ENCODE measurements at places on chromosomes 7 and 10. TPM values are rescaled to one million over a fixed set of nuclear protein-coding genes. Genes with fewer than 3 reads are reported as not detected.

Gene IFIT1B
- total RNA-seq, result not detected

Gene CALCR
- total RNA-seq, result not detected

Gene MEOX2
- total RNA-seq, result not detected

Gene ITPRID1
- total RNA-seq, result not detected

Gene EPDR1
- 2.7 TPM for total RNA-seq

Gene FBXO24
- total RNA-seq, result 2.1 TPM

Gene ARHGEF5
- total RNA-seq, result 14.8 TPM

Gene FAM180A
- not detected for total RNA-seq

Gene PNLIPRP3
- total RNA-seq, result not detected

DNA sequence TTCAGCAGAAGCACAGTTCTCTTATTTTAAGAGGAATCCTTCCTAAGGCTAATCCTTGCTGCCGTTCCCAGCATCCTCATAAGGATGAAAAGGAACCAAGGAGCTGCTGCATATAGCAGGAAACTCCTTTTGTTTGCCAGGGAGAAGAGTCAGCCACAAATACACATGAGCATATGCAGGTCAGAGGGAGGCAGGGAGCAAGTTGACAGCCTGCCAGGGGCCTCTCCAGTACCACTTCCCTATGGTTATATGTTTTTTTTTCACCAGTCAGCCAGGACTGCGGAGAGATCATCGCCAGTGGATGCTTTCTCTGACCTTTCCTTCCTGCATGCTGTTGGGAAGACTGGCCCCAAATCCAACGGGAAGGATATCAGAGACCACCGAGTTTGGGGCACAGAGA lies 39.8 kb downstream of the SLC35B4 start:
- no peak for DNase-seq

DNA sequence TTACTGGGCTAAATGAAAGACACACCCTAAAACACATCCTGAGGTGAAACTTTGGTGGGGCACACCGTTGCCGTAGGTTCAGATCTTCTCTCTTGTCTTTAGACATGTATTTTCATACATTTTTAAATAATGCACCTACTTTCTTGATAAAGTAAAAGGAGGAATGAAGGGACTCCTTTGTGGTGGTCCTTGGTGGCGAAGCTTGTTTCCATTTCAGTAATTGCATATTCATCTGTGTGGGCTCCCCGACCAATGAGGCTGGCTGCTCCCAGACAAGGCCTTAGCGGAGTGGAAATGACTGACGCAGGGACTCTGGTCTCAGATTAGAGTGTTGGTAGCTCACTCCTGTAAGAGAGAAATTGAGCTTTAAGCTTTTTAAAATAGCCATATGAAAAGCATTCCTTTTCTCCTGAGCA lies 815 bp downstream of the CCSER2 start:
- peak; percentile 87 for DNase-seq

- no peak for DNase-seq
These were observed 144.6 kb downstream of the CHCHD3 start for GRCh38 chr7:132937286-132937685.

DNA sequence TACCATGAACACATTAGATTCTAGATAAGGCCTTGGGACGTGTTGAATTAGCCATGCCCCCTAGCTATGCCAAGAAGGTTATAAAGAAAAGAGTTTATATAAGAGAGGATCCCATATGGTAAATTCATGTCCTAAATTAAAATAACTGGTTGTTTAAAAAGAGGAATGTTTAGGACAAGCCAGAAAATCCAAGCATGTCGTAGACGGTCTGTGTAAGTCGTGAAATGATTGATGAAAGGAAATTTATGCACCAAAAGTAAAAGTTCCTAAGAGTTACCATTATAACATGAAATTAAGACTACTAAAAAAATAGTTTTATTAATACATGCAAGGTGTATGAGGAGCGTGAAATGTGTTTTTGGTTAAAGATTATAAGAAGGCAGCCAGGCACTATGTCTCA lies 624.9 kb downstream of the ARL4A start:
- peak; percentile 6 for DNase-seq

DNA sequence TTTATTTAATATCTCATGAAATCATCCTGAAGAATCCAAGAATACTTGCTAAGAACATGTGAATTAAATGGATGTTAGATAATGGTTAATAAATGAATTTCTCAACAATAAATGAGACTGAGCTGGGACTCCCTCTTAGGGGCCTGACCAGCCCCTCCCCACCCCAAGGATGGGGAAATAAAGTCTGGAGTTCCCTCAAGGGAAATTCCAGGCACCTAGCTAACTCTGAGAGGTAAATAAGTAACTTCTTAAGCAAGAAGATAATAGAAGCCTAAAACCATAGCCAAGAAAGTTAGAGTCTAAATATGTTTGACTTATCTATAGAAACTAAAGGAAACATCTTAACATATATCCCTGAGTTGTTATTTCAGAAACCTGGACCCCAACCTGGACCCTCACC lies 32.2 kb upstream of the PPP1R9A start:
- DNase-seq, result no peak

DNA sequence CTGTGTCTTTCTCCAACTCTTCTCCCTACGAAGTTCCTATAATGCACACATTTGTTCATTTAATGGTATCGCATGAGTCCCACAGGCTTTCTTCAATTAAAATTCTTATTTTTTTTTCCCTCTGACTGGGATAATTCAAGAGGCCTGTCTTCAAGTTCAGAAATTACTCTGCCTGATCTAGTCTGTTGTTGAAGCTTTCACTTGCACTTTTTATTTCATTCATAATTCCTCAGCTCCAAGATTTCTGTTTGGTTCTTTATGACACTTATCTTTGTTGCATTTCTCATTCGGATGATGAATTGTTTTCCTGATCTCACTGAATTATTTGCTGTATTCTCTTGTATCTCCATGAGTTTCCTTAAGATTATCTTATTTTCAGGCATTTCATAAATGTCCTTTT lies 103.9 kb downstream of the RSU1 start:
- no peak for DNase-seq

- DNase-seq, result no peak
These were observed 556.8 kb upstream of the GHITM start for GRCh38 chr10:83582407-83583095.

DNA sequence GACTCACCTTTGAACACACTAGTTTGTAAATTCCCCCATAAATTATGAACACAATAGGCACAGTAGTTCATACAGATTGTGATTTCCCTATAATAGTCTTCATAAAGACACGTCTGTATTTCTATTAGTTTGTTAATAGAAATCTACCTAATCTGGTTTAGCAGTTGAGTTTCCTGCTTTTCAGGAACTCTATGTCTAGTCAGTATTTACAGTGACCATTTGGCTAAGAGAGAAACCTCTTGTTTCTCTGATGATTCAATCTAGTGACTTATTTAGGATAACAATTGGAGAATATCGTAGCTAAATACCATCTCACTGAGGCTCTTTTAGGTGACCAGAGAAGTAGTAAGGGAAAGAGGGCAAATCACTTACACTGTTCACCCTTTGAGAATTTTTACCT lies 5.9 kb upstream of the HERPUD2 start:
- DNase-seq, result no peak

GRCh38 chr10:12358863-12359564 lies 9.7 kb downstream of the CAMK1D start:
- peak; percentile 45 for DNase-seq

DNA sequence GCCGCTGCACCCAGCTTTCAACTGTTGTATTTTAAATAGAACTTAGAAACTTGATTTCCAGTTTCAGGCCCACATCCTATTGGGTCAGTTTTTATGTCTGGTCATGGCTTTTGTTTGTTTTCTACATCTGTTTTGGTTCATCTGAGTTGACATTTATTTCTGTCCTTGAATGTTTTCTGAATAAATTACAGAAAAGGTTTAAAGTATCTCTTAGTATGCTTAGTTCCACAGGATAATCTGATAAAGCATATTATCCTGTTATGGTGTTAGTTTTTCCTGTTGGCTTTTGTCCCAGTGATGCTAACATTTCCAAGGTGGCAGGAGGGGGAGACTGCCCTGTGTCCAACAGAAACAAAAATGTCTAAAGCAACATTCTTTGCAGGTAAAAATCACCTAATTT lies 733.2 kb downstream of the INHBA start:
- no peak for DNase-seq

DNA sequence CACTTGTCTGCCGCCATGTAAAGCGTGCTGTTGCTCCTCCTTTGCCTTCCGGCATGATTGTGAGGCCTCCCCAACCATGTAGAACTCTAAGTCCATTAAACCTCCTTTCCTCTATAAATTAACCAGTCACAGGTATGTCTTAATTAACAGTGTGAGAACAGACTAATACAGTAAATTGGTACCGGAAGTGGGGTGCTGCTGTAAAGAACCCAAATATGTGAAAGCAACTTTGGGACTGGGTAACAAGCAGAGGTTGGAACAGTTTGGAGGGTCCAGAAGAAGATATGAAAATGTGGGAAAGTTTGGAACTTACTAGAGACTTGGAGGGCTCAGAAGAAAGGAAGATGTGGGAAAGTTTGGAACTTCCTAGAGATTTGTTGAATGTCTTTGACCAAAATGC lies 106.8 kb upstream of the DIP2C start:
- no peak for DNase-seq

DNA sequence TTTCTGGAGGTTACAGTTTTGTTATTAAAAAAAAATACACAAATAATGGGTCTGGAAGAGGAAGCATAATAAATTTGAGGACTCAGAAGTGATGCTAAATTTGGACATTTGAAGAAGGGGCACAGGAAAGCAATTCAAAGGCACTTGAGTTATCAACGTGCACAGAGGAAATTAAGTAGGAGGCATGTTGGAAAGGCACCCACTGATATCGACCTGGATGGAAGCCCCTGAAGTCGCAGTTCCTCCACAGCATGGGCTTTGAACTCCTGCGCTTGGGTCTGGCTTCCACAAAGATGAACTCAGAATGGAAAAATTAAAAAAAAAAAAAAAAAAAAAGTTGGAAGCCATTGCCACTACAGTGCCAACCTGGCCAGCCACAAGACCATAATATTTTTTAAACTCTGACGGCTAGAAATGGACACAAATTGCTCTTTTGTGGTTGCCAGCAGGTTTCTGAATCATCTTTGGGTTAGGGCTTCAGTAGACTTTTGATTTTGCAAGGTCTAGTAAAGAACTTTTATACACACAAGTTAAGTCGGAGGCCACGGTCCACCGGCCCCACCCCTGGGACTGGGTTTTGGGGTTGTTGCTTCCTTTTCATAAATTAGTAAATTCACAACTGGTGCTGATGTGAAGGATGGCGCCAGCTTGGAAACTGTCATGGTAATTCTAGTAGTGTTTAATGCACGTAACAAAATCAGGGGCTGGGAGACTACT lies 21.6 kb downstream of the JCAD start:
- no peak for DNase-seq

GRCh38 chr7:2934211-2934731 lies 90.2 kb upstream of the GNA12 start:
- DNase-seq, result peak; percentile 82

GRCh38 chr7:100215895-100216294 lies 3.9 kb upstream of the PVRIG start:
- DNase-seq, result no peak

DNA sequence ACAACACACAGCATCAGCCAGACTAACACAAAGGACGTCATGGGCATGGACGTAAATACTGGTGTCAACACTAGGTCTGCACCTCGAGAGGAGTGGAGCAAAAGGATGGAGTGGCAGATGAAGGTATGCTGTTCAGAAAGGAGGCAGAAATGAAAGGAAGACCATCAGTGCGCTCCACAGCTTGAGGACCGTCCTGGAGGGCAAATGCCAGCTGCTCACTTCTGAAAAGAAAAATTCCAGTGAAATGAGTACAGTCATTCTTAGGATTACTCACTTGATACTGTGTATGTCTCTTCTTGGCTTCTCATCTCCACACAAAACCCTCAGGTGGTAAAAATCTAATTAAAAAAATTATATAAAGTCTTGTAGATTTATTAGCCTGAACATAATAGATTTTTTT lies 44.8 kb downstream of the EGFR start:
- DNase-seq, result no peak

GRCh38 chr7:91397612-91398011 lies 133.4 kb downstream of the FZD1 start:
- DNase-seq, result no peak

- peak; percentile 4 for DNase-seq
These were observed 114.7 kb downstream of the ODAD2 start for GRCh38 chr10:27884185-27884641.

GRCh38 chr10:70677016-70677415 lies 4.7 kb downstream of the ADAMTS14 start:
- DNase-seq, result no peak

GRCh38 chr10:16886031-16886430 lies 68.8 kb upstream of the RSU1 start:
- no peak for DNase-seq

DNA sequence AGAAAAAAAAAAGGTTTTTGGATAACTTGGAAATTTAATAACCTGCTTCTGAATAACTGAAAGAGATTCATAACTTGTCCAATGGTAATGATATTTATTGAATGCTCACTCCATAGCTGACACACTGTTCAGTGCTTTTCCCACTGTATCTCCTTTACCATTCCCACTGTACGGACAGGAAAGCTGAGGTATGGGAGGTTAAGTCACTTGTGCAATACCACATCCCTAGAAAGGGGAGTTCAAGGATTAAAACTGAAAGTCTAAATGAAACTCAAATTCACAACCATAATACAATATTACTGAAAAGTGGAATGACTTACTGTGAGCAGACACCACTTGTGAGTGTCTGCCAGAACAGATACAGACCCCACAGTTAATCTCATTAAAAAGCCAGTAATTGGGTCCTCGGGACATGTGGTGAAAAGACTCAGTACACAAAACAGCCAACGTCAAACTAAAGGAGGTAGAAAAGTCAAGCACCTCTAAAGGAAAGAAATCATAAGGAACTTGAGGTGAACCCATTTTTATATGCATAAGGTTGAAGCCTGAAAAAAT lies 13.8 kb upstream of the RHOBTB1 start:
- DNase-seq, result no peak

- DNase-seq, result peak; percentile 80
These were observed 257.2 kb downstream of the KIAA1217 start for GRCh38 chr10:24465891-24466818.

DNA sequence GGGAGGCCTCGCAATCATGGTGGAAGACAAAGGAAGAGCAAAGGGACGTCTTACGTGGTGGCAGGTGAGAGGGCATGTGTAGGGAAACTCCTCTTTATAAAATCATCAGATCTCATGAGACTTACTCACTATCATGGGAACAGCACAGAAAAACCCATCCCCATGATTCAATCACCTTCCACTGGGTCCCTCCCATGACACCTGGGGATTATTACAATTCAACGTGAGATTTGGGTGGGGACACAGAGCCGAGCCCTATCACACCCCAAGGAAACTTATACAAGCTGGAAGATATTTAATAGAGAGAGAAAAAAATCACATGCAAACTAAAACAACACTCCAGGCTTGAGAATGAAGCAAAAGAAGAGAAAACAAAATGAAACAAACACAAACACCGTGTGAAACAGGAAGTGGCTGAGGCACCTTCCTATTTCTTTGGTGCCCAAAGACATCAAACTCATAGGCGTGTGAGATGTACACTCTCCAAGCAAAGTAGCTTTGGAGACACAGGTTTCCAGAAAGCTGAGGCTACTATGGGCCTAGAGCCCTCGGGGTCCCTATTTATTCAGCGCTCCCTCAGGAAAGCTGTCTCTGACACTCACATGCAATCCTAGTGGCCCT lies 97.2 kb downstream of the PRKCQ start:
- DNase-seq, result no peak
